MCF 10A (cell line): ENCODE measurements at places on chromosomes 12 and 14.

DNA sequence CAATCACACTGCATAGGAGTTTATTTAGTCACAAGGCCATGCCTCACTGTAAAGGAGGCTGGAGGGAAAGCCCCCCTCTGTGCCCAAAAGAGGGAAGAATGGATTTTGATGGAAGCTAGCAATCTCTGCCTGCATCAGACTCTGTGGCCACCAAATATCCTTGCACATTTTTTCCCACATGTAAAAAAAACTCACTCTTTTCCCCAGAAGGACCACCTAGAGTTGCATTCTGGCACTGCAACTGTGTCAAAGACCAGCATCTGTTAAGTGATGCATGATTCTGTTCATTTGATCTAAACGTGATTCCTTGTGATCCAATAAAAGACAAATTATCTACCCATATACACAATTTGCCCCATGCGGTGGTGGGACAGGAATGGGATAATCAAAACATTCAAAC lies 8.0 kb downstream of the RHOJ start:
- no peak for DNase-seq

DNA sequence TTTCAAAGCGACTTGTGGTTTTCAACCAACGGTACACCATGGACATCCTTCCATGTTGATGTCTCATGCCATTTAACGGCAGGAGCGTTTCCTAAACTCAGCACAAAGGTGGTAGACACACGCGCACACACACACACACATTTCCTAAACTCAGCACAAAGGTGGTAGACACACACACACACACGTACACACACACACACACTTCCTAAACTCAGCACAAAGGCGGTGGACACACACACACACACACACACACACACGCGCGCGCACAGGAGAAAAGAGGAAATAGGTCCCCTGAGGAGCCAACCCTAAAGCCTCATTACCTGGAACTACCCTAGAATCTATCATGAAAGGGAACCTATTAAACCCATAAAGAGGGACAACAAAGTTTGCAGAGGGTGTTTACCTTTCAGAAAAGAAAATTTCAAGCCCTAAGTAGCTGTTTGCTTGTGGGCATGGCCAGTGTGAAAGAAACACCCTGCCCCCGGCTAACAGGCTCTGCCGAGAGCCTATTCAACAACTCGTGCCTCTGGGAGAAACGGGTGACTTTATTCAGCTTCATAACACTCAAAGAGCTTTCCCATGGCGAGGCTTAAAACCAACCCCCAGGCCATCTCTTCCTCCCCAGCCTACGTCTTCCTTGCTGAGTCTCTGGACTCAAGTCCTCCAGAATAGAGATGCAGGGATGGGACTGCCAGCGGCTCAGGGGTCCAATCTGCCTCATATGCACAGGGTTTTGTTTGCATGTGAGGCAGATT lies 31.8 kb downstream of the SLC8B1 start:
- no peak for DNase-seq

DNA sequence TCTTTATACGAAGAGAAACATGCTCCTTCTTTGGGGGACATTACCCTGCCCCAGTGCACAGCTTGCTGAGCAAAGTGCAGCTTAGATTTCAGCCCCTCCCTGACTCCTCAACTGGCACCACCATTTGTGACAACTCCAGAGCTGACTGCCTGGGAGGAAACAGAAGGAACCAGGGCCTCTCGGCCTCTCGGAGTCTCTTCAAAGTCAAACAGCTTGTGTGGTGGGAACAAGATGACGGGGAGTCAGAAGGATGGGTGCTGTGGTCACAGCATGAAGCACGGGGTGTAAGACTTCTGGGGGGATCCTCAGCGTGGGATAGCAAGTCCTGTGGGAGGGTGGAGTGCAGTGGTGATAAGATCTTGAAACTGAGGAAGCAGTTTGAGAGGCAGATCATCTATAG lies 123.5 kb upstream of the BCL2L14 start:
- DNase-seq, result no peak

- DNase-seq, result peak; percentile 78
Observed at GRCh38 chr14:22973217-22974032, 8.9 kb downstream of the AJUBA start.

DNA sequence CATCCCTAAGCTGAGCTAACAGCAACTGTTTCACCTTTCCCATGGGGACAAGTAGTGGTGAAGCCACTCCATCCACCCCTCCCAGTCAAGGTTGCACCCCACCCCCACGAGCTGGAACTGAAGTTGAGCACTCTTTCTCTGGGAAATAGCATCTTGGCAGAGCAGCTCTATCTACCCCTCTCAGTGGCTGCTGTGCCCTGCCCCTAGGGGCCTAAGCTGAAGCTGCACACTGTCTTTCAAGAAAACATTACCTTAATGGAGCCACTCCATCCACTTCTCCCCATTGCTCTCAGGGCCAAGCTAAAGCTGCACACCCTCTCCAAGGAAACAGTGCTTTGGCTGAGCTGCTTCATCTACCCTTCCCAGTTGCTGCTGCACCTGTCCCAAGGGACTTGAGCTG lies 170.6 kb upstream of the CCDC196 start:
- DNase-seq, result no peak

- DNase-seq, result no peak
Observed at GRCh38 chr14:68104518-68104917, 284.9 kb downstream of the RAD51B start.

DNA sequence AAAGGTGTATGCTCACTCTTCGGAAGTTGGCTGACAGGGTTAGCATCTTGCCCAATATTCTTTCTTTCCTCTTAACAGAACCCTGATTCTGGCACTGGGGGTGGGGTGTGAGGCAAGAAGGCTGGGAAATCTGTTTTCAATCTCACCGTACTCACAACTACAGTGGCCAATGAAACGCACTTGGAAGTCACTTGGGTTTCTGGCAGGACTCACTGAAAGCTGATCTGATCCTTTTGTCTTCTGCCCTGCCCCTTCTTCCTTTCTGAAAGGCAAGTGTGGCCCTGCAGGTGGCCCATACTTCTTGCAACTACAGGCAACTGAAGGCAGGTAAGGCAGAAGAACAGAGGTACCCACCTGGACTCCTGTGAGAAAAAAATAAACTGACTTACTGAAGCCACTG lies 106.9 kb downstream of the STXBP6 start:
- no peak for DNase-seq

DNA sequence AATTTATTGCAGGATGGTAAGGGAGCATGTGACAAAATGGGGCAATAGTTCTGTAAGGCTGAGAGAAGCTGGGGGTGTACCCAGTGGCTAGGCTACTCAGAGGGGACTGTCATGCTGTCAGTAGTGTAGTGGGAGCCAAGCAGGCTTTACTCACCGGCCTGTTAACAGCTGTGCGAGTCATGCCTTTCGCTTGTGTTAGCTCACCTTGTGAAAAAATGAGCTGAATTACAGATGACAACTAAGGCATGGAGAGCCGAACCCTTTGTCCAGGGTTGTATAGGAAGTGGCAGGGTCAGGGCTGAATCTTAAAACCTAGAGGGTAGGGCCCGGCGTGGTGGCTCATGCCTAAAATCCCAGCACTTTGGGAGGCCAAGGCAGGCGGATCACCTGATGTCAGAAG lies 37.9 kb downstream of the SH2B3 start:
- peak; percentile 52 for DNase-seq

DNA sequence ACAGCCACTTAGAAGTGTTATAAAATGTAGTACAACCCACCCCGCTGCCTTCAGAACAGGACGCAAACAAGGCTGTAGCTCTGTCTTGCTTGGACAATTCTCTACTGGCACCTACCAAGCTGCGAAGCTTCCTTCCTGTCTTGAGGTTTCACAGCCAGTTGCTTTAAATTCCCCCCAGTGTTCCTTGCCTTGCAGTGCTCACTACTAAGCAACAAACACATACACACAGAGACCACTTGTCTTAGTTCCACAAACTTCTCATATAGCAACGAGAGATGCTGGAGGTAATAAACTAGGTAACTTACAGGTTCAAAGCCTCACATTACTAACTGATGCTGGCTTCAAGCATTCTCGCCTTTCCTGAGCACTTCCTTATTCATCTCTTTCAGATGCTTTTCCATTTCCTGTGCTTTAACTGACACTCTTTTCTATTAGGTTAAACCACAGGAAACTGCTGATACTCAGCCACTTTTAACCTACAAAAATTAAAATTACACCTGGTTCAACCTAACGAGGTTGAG lies 91.5 kb upstream of the PTGDR start:
- no peak for DNase-seq

- DNase-seq, result no peak
Observed at GRCh38 chr14:87838931-87839330, 154.1 kb downstream of the GALC start.

GRCh38 chr12:130436741-130437501 lies 99.2 kb downstream of the PIWIL1 start:
- DNase-seq, result no peak

DNA sequence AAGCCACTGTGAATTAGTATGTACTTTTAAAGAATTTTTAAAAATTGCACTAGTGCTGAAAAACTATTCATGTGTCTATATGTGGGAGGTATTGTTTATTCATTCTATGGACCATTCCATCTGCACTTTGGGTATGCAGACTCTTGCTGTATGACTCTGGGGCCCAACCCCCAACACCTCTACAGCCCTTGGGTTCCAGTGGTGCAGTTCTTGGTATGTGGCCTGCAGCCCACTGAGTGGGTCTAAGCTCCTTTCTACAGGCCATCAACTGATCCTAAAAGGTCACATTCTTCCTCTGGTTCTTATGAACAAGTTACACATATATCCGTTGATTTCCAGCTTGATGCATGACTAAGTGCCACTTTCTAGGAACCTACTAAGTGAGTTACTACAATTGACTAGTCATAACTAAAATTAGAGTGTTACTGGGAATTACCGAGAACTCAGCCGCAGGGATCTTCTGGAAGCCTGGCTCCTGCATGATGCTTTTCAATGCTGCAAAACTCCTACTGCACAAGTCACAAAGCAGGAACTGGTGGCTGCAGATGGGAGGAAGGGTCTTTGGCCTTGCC lies 62.4 kb upstream of the MED13L start:
- DNase-seq, result no peak

GRCh38 chr14:68630081-68630571 lies 162.7 kb downstream of the ZFP36L1 start:
- no peak for DNase-seq

GRCh38 chr12:12717586-12718380 lies 615 bp downstream of the CDKN1B start:
- peak; percentile 38 for DNase-seq

DNA sequence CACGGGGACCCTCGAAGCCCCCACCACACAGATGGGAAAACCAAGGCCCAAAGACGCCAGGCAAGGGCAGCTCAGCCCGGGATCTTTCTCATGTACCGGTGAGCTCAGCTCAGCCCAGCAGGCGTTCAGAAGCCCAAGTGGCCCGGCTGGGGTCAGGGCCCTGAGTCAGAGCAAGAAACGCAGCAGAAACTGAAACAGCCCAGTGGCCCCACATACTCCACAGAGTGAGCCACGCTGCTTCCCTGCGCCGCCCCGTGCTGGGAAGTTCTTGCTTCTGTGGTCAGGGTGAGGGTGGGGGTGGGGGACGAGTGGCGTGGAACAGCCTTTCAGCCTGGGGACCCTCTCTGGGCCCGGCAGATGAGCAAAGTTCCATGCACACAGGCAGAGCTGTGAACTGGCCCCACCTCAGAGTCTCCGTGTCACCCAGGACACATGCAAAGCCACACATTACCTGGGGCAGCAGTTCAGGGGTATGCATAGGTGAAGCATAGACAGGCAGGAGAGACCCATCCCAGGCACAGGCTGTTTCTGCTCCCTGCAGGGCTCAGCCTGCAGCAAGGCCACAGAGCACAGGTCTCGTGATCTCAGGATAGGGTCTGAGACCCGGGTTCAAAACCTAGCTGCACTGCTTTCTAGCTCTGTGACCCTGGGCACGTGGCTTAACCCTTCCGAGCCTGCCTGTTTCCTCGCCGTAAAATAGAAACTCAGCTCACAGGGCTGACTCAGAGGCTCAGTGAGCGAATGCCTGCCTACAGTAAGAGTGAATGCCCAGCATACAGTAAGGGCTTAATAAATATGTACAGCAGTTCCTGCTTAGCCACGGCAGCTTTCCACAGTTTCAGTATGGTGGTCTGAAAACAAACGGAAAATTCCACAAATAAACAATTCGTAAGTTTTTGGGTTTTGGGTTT lies 21.6 kb downstream of the NCOR2 start:
- DNase-seq, result no peak

GRCh38 chr12:82996168-82996812 lies 309.6 kb downstream of the TMTC2 start:
- no peak for DNase-seq

DNA sequence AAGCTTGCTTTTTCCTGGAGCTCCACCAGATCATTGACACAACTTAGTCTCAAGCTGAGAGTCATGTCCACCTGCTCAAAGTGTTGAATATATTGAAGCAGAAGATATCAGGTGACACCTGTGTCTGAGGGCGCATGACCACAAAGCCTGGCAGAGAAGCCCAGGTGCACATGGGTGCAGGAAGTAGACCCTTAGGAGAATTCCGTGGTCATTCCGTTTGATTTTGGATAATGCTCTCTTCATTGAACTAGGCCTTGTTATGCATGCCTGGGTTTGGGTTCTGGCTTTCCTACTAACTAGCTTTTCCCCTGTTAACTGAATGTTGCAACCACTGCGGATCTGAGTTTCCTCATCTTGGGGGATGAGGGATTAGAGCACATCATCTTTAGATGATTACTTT lies 7.1 kb downstream of the ARHGDIB start:
- DNase-seq, result no peak

GRCh38 chr14:24334431-24335291 lies at the start of gene ADCY4:
Gene ADCY4 (minus strand): TSS chr14:24335071. CDS start chr14:24334652, 419 bp downstream.
- no peak for DNase-seq

DNA sequence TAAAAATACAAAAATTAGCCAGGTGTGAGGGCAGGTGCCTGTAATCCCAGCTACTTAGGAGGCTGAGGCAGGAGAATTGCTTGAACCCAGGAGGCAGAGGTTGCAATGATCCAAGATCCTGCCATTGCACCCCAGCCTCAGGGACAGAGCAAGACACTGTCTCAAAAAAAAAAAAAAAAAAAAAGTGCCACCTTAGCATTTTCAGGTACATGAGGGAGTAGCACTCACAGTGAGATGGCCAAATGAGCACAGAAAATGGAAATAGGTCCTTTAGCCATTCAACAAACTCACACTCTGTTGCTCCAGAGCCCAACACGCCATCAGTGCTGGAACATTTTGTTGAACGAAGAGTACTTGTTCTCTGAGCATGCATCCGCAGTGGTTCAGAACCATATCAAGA lies 75.2 kb upstream of the MYL2 start:
- DNase-seq, result no peak

DNA sequence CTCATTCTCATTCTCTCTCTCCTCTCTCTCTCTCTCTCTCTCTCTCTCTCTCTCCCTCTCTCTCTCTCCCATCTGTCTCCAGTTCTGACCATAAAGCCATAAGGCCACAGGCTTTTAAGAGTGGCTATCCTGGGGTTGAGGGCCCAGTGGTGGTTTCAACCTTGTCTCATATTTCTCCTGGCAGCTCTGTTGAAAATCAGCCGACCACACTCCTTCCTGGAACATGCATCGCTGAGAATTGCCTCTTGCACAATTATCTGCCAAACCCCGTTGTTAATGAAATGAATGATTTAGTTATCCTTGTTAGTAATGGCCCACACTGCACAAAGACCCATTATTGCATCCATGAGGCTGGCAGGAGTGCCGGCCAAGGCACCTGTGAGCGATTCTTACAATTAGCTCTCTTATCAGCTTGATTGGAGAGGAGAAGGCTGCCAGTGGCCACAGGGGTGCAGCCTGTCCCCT lies 30.4 kb upstream of the KCNA5 start:
- DNase-seq, result no peak

- no peak for DNase-seq
Observed at GRCh38 chr14:92981726-92982125, 58.8 kb downstream of the CHGA start.
